B cell (primary cell): ENCODE measurements at places on chromosomes 12 and 14. TPM values are rescaled to one million over a fixed set of nuclear protein-coding genes. Genes with fewer than 3 reads are reported as not detected.
A peak's percentile ranks its signal among the peaks of the same experiment; 100 is the strongest.

- no peak for DNase-seq
Measured at GRCh38 chr12:33994857-33995808, 27.2 kb upstream of the ALG10 start.

DNA sequence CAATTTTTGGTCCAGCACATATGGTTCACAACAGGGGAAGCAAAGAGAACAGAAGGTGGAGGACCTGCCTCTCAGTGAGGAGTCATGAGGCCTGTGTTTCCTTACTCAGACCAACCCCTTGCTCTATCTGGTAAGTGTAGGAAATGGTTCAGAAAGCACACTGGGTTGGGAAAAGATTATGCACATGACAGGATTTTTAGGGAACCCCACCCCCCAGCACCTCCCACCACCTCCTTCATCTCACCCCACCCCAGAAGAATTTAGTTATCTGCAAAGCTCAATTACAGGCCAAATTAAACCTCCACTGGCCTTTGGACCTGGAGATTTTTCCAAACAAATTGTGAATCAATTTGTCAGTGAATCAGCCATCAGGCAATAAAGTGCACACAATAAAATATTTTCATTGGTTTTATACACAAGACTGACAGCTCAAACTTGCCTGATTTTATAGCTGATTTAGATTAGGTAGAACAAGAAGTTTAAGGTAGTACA lies 132.8 kb downstream of the DACT1 start:
- no peak for DNase-seq

DNA sequence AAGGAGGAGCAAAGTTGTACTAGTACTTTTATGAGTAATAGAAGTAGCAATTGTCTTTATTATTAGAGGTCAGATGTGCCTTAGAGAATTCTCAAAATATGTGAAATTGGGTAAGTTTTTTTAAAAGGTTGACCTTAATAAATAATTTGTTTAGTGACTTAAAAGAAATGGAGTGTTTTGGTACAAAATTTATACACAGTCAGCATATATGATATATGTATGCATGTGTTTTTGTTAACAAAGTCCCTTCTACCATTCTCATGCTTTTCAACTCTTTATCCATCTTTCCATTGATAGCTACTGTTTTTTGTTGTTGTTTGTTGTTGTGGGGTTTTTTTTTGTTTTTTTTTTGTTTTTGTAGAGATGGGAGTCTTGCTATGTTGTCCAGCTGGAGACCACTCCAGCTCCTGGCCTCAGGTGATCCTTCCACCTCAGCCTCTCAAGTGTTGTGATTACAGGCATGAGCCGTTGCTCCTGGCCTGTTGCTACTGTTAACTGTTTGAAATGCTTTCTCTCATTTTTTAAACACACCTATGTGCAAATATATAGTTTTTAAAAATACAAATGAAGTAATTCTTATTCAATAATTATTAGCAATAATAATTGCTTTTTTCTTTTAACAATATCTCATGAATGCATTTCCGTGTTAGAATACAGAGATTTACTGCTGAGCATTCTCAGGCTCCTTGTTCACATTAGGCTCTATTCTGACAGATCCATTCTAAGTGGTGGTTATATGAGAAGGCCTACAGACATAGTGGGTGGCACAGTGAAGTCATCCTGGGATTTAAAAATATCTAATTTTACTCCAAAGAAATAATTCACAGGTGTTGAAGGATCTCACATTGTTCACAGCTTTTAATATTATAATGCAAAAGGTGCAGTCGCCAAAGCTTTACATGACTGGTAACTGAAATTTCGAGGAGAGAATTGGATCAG lies 10.4 kb downstream of the NAA30 start:
- no peak for DNase-seq

GRCh38 chr12:52308806-52309425 lies 12.3 kb downstream of the KRT83 start:
- DNase-seq: no peak

- no peak for DNase-seq
Measured at GRCh38 chr12:1220127-1221092, 229.4 kb downstream of the ERC1 start.

DNA sequence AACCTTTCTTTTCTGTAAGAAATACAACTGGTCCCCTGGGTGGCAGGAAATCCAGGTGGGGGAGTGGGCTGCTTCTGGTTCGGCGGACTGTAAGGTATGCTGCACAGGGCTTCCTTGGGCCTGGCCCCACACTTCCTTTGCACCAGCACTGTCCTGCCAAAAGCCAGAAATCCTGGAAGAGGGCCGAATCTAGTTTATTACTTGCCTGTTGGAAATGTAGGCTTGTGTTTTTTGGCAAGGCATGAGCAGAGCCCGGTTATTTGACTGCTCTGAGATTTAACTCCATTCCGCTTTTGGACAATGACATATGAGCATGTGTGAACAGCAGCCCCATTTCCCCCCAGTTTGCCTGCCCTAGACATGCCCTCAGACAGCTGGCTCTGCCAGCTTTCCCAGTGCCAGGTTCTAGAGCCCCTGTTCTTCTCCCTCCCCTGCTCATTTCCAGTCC lies 86.6 kb downstream of the BORCS5 start:
- DNase-seq: no peak

- no peak for DNase-seq
Measured at GRCh38 chr12:118206107-118206412, 70.1 kb downstream of the PEBP1 start.

DNA sequence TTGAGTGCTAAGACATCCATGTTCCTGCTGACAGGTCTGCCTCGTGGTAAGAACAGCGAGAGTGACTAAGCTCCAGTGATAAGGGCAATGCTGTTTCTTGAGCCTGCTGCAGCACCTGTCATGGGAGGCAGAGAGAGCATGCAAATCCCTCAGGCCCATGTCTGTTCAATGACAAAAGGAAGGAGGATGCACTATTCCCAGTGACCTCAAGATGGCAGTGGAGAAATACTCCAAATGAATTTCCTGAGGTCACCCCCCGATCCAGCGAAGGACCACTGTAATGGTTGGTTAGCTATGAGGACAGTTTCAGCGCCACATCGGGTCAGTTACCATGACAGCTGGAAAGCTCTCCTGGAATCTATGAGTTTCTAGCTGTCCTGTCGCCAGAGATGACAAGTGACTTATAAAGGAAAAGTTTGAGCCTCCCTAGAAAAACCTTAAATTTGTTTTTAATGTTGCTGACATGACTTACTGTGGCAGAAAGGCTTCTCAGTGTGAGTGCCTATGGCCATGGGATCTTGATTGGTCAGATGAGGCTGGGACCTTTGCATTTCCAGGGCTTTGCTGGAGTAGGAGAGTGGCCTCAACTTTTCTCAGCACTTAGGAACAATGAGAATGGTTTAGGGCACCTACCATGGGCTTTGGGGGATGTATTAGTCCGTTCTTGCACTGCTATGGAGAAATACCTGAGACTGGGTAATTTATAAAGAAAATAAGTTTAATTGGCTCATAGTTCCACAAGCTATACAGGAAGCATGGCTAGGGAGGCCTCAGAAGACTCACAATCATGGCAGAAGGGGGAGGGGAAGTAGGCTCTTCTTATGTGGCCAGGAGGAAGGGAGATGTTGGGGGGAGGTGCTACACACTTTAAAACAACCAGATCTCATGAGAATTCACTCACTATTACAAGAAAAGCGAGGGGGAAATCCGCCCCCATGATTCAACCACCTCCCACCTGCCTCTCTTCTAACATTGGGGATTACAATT lies 88.0 kb upstream of the TMEM260 start:
- DNase-seq: peak; percentile 63

GRCh38 chr12:69509904-69510827 lies 40.0 kb downstream of the FRS2 start:
- no peak for DNase-seq

GRCh38 chr12:69610126-69610525 lies 581 bp downstream of the LRRC10 start:
- no peak for DNase-seq

DNA sequence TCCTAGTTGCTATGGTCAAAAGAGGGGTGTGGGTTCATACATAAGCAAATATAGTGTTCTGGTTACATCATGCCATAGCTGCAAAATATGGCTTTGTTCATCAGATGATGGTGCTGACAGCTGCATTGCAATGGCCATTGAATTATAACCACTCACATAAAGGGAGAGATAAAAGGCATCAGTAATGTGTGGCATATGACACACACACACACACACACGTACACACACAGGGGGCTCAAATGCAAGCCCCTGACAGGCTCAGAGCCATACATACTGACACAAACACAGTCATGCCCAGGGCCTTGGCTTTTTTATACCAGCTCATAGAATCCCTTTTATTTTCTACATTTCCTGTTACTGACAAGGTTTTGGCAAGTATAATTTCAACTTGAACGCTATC lies 698.9 kb downstream of the BCL11B start:
- no peak for DNase-seq

GRCh38 chr14:101657372-101657771 lies 96.1 kb downstream of the DIO3 start:
- no peak for DNase-seq

DNA sequence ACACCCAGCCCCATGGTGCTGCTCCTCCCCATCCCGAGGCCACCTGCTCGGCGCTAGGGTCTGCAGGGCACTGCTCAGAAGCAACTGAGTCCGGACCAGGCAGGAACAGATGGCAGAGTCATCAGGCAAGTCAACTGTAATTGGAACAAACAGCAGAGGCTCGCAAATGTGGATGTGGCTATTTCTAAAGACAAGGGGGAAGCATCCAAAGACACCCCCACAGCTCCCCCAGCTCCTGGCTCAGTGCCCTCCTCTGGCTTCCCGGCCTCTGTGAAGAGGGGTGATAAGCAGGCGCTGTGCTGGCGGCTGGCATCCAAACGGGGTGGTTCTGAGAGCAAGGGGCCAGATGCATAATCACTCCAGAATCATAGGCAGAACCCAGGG lies 125.6 kb downstream of the PIWIL1 start:
- no peak for DNase-seq

DNA sequence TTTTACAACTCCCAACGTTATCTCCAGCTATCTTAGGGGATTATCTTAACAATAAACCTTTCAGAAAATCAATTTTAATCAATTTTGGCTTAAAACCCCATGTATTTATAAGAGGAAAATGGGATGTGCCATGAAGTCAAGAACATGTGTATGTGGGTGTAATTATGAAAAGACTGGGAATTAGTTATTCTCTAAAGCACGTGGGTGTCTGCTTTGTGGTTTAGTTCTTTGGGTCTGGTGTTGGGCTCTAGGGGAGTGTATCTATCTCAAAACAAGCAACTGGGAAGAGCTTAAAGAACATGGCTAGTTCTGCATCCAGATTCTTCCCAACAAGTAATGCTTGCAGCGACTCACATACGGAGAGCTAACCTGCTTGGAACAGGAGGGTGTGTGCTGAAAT lies 40.1 kb upstream of the MAX start:
- no peak for DNase-seq

DNA sequence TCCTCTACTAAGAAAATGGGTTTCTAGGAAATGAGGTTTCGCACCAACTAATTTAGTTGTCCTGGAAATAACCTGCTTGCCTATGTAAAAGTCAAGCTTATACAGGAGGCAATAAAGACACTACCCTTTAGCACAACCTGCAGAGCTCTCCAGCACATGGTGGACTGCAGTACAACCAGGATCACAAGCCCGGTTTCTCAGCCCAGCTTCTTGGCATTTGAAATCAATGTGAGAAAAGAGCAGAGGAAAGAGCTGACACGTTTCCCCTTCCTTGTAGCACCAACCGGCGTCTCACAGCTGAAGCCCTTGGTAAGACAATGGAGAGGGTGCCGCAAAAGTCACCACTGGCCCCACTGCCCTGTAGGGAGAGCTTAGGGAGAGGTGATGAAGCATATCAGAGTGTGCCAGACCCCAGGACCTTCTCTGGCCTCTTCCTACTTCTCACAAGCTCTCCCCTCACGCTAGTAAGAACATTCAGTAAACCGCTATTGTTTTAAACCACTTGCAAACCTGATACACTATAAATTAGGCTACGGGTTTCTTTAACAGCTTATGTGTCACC lies 8.6 kb downstream of the SPTLC2 start:
- DNase-seq: peak; percentile 29

DNA sequence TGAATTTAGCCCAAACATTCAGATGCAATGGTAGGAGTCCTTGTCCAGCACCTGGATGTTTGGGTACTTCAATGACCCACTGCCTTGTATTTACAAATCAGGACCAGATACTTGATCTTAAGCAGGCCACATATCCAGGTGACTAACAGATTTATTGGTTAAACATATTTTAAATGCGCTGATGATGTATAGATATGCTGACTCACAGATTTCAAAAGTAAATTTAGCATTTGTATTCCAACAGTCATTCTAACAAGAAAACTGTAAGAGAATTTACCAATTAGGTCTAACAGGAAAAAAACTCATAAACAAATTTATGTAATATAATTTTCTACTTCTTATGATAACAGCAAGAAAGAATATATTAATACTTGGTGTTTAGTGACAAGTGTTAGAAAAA lies 29.4 kb upstream of the MYF6 start:
- no peak for DNase-seq

DNA sequence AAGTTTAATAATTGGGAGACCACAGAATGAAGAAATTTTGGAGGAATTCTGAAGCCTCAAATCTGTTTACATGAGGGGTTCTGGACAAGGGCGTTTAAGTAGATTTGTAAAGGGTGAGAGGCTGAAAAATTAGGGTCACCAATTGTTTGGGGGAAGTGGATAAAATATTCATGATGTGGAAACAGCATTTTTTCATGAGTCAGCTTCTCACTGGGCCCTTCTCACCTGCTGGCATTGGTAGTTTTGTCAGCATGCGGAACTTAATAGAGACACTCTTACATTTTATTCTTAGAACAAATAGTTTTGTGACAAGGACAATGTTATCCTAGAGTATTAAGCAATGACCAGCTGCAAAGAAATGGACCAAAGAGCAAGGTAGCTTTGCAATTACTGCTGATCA lies 634.4 kb downstream of the LRFN5 start:
- DNase-seq: no peak

- DNase-seq: no peak
Measured at GRCh38 chr12:100229036-100229635, 28.5 kb downstream of the ACTR6 start.

GRCh38 chr14:31920001-31920400 lies 157.1 kb upstream of the ARHGAP5 start:
- DNase-seq: no peak

- DNase-seq: no peak
Measured at GRCh38 chr12:23684121-23684520, 265.3 kb downstream of the SOX5 start.

SIX1 gene
- polyA plus RNA-seq: 0.07 and 0.16 TPM in 2 replicates

GDF11 gene
- 4.4 and 4.5 TPM in 2 replicates for polyA plus RNA-seq

CCDC184 gene
- 1.4 and 1.6 TPM in 2 replicates for polyA plus RNA-seq

SIX6 gene
- not detected in 2 replicates for polyA plus RNA-seq

IL23A gene
- polyA plus RNA-seq: 24.9 and 32.6 TPM in 2 replicates

TAS2R42 gene
- polyA plus RNA-seq: not detected in 2 replicates

OR4K5 gene
- not detected in 2 replicates for polyA plus RNA-seq

POLE2 gene
- 0.68 and 1.4 TPM in 2 replicates for polyA plus RNA-seq

CYP46A1 gene
- polyA plus RNA-seq: 0.16 and 0.28 TPM in 2 replicates

C12orf75 gene
- polyA plus RNA-seq: 8.5 and 15.3 TPM in 2 replicates

TMEM63C gene
- polyA plus RNA-seq: 0.59 and 0.63 TPM in 2 replicates

AGAP2 gene
- polyA plus RNA-seq: 17.1 and 22.2 TPM in 2 replicates

ZNF891 gene
- polyA plus RNA-seq: 1.5 and 2.3 TPM in 2 replicates

SERPINA5 gene
- polyA plus RNA-seq: not detected in 2 replicates

SLC6A15 gene
- polyA plus RNA-seq: not detected in 2 replicates

RTN1 gene
- 0.22 and 0.34 TPM in 2 replicates for polyA plus RNA-seq

SMCO3 gene
- not detected in 2 replicates for polyA plus RNA-seq

RNU4-1 gene
- not detected in 2 replicates for polyA plus RNA-seq
